ENCODE measurements at places on chromosomes 3 and 15.

GRCh38 chr3:126985132-126985985 is 2.4 kb downstream of the PLXNA1 start:
- no peak for DNase-seq

- DNase-seq = no peak
These were observed 4.2 kb downstream of the SPG21 start for GRCh38 chr15:64985366-64986033.

GRCh38 chr15:99303907-99304306 is 52.6 kb downstream of the LRRC28 start:
- peak; percentile 72 for DNase-seq

GRCh38 chr3:87088993-87089841 is 98.3 kb upstream of the VGLL3 start:
- peak; percentile 60 for DNase-seq

DNA sequence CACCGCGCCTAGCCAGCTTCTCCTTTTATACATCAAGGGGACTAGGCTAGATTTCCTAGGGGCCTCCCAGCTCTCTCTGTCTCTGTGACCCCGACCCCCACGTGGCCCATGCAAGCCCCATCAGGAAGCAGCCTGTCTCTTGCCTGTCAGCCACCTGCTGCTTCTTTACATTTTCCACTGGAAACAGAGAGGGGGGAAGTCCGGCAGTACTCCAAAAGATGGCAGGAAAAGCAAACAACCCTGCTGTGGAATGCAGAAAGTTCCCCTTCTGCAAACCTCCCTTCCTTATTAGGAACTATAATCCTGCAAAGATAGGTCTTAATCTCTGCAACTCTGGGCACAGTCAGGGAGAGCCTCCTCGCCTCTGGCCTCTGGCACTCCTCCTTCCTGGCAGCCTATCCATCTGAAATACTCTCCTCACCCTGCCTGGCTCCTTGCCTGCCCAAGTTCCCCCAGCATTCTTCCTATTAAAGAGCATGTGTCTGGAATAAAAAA is 47.4 kb upstream of the HACD2 start:
- no peak for DNase-seq

- no peak for DNase-seq
These were observed 8.7 kb downstream of the BTD start for GRCh38 chr3:15610082-15610759.

DNA sequence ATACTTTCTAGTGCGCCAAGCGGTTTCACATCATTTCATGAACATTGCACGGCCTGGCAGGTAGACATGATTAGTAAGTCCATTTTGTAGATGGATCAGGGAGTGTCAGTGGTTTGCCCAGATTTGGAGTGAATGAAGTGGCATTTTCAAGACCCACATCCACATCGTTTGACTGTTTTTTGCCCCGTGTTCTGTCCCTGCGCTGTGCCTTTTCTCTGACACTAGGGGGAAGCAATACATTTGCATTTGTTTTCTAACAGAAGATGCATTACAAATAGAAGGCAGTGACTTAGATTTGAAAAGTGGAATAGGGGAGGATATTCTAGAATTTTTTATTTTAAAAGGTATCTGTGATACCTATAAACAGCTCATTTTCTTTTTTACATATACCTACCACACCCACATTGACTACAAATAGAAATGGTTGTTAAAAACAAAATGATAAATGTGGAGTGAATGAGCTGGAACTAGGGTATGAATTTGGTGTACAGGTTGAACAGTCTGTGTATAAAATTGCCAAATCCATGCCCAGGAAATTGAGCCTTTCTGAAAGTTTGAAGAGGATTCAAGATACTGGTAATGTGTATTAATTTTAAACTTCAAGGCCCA is 98.0 kb downstream of the USP13 start:
- DNase-seq = peak; percentile 13

DNA sequence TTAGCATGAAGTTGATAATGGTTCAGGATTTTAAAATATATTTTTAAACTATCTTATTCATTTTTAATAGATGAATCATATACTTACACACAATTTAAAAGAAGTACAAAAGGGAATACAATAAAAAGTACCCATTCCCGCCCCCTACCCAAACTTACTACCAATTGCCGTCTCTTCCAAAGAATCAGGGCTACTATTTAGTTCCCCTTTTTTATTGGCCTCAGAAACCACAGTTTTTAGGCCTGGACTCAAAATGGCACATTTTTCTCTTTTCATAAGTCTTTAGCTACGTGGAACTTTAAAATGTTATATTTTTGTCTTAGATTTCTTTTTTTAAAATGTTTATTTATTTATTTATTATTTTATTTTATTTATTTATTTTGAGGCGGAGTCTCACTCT is 18.0 kb downstream of the LRRK1 start:
- no peak for DNase-seq

DNA sequence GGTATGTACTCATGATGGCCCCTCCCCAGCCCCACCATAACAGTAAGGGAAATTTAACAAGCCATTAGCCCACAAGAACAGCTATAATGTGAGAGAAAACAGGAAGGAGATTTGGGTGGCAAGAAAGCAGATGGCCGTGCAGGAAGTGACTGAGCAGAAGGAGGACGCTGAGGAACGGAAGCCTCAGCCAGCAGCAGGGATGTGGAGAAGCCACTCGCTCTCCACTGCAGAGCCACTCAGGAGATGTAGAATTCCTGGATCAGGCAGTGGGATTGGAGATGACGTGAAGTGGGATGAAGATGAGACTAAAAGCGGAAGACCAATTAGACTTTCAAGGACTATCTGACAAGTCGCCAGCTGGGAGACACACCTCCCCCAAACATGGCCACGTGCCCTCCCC is 31.2 kb downstream of the PRR23E start:
- DNase-seq = no peak

- no peak for DNase-seq
These were observed 158.2 kb upstream of the LRIG1 start for GRCh38 chr3:66659056-66659455.
